Stromal cell of bone marrow (primary cell): ENCODE measurements at places on chromosomes 5 and 9.

DNA sequence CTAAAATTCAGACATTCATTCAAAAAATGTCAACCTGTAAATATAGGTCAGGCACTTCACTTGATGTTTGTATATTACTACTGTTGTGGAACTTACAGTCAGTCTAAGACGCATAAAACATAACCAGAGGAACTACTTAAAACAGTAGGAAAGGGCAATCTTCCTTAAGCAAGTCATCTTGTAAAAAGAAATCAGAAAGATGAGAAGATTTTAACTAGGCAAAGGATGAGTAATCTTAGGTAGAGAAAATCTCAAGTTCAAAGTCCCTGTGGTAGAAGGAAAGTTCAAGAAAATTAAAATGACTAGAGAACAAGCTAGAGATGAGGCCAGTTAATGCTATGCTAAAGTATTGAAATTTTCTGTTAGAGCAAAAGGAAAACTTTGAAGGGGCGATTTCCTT, 152.4 kb downstream of the RAPGEF6 start:
- DNase-seq: no peak

DNA sequence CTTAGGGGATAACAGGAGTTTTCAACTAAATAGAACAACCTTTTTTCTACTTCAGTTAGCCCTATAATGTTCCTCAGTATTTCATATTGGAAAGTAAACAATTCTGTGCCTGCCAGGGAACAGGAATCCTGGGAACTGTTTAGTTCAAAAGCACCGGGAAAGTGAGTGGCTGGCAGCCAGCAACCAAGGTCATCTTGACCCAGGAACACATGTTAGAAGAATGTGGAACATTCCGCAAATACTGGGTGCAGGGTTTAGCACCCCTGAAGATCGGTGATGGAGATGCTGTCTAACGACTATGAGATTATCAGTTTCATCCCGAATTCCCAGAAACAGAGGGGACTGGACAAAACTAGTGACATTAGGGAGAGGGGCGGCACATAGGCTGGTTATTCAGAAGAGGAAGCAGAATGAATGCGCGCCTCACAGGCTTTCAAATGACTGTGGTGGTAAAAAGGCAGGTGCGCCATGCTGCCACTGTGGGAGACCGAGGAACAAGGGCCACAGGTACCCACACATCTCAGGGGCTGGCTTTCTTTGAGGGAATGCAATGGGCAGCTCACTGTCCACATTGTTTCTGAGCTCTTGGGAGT, 51.2 kb downstream of the IPPK start:
- DNase-seq: no peak

- DNase-seq: peak; percentile 91
These were observed 146.3 kb downstream of the SNX18 start for GRCh38 chr5:54663866-54664265.

- no peak for DNase-seq
These were observed 19.4 kb upstream of the RHOBTB3 start for GRCh38 chr5:95711501-95712346.

- DNase-seq: no peak
These were observed 37.6 kb downstream of the ACER2 start for GRCh38 chr9:19446361-19446861.

DNA sequence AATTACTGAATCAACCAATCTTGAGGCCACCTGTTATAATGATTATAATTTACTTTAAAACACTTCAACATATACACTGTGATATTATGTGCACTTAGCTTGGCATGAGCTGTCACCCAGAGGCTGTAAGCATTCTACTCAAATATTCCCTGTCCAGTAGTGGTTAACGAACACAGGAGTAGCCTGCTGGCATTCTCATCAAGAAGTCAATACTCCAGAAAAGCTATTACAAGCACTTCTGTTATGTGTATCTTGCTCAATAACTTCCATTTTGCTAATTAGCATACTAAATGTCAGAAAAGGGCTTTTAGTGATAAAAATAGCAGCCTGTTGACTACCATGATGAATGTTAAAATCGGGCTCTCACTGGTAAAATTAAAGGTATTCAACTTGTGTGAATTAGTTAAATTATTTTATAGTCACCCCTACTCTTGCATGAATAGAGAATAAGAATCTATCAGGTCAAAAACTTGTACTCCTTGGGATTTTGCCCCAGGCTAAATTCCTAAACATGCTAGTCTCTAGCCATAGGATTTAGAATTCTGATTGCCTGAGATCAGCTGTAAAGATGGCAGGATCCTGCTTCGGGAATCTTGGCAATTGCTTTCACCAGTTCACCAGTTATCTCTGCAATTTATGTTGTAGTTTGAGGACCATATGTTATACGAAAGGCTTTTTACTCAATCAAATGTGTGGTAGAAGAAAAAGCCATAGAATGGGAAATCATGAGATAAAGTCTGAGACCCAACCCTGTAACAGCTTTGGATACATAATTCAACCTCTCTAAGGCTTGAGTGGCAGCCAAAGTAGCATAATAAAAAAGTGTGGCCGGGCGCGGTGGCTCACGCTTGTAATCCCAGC, 43.4 kb upstream of the PAM start:
- DNase-seq: no peak

DNA sequence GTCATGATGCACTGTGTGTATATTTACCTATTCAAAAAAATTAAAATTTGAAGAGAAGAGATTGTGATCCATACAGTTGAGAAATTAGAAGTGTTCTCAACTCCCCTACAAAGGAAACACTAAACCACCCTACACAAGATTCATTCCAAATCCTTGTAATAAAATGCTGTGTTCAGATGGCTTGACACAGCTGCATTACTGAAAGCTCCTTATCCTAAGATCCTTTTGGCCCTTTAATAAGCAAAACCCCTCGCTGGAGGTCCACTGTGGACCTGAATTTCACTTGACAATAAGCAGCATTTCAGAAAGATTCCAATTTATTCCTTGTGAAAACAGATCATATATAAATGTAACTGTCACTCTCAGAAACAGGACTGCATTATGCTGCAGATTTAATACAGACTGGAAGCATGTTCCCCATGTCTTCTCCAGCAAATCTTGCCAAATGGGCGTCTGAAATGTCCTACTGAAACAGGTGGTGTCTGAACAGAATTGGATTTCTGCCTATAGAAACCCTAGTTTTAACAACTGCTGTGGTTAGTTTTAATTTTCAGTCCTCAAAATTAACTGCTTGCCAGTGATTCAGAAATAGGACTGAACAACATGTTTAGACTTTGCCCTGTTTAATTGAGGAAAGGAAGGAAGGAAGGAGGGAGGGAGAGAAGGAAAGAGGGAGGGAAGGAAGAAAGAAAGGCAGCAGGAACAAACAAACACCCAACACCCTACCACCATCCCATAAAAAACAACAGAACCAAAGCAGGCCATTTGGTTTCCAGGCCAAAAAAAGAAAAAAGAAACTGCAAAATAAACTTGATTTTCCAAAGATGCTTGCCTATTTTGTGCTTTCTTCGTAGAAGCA, 179.6 kb downstream of the MLLT3 start:
- no peak for DNase-seq

- DNase-seq: peak; percentile 93
These were observed 5.9 kb downstream of the DPYSL3 start for GRCh38 chr5:147504011-147504410.

GRCh38 chr5:79255786-79256557, 20.0 kb downstream of the JMY start:
- no peak for DNase-seq

DNA sequence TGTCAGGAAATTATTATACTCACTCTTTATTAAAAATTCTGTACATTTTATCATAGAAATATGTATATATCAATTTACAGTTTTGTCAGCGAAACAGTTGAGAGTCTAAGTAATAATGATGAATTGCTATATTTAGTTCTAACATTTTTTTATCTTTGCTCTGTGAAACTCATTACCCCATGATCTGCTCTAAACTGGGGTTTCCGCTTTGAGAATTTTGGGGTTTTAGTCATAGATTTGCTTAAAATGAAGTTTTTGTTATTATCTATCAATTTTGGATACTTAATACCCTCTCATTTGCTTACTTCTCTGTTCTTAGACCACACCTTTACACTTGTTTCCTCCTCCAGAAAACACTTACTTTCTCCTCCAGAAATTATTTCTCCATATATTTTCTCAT, 333.8 kb upstream of the MPDZ start:
- no peak for DNase-seq

- DNase-seq: no peak
These were observed 16.3 kb downstream of the NMRK1 start for GRCh38 chr9:75071530-75072122.

GRCh38 chr5:4145511-4145910, 549.9 kb downstream of the IRX1 start:
- no peak for DNase-seq

GRCh38 chr5:124812771-124813358, 66.4 kb upstream of the ZNF608 start:
- DNase-seq: no peak

DNA sequence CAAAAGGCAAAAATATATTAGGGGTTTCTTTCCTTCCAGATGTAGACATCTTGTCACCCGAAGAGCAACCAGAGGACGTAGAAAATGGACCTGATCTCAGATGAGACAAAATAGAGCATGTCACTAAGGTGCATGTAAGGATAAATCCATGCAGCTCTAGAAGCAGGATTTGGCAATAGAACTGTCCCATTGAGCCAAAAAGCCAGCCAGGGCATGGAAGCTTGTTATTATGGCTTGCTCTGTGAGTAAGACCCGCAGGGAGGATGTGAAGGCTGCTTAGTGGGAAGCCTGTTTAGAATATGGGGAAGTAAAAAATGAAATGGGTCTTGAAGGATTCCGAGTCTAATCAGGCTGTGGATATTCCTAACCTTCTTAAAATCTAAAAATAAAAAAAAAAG, 165.6 kb upstream of the MPDZ start:
- peak; percentile 11 for DNase-seq

- DNase-seq: no peak
These were observed 208.0 kb upstream of the ARRDC3 start for GRCh38 chr5:91591076-91591475.

DNA sequence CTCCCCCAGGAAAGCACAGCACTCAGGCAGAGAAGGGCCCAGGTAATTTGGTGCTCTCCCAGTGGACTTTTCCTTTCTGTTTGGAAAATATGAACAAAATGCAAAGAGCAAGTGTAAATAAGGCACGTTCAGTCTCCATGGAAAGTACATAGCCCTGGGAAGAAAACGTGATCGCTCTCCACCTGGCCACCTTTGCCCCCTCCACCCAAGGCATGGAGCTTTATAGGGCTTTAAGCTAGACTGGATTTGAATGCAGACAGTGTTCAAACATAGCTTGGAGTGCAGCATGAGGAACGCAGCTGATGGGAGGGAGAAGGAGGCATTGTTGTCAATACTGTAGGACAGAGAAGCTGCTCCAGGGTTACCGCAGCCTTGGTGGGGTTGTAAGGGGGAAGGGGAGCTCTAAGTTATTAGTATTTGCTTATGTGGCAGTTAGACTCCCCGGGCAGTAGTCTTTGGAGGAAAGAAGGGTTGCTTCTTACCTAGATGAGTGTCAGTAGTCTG, 500.2 kb downstream of the SPOCK1 start:
- DNase-seq: no peak

DNA sequence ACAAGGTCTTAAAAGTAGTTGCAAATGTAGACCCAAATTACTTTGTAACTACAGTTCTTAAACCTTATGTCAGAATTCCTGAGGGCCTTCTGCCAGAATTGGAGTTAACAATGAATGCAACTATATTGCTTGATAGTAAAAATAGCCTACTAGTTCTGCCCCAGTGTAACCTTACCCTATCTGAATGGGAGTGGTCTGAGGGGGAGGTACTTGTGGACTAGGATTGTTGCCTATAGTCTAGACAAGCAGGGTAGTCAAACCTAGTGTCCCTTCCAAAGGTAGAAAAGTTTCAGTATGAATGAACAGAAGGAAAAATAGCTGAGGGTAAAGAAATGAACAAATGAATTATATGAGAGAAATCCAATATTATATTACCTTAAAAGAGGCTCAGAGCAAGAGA, 242.2 kb downstream of the PJA2 start:
- DNase-seq: no peak

DNA sequence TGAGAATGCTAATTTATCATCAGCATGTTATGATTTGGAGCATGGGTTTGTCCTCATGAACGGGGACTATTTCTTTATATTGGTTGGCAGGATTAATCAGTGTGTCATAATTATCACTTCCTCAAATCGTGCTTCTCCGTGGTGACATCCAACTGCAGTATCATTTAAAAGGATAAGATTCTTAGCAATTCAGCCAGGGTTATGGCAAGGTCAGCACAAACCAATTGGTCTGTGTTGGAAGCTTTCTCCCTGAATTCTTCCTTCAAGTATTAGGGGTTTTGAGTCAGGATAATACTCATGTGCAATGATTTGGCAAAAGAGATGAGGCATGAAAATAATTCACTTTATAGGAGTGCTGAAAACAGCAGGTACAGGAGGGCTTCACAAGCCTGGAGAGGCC, 5.5 kb upstream of the CAMLG start:
- DNase-seq: no peak

GRCh38 chr9:124774129-124774978, 2.6 kb upstream of the OLFML2A start:
- peak; percentile 57 for DNase-seq

GRCh38 chr5:116370149-116370548, 204.5 kb downstream of the SEMA6A start:
- DNase-seq: no peak

DNA sequence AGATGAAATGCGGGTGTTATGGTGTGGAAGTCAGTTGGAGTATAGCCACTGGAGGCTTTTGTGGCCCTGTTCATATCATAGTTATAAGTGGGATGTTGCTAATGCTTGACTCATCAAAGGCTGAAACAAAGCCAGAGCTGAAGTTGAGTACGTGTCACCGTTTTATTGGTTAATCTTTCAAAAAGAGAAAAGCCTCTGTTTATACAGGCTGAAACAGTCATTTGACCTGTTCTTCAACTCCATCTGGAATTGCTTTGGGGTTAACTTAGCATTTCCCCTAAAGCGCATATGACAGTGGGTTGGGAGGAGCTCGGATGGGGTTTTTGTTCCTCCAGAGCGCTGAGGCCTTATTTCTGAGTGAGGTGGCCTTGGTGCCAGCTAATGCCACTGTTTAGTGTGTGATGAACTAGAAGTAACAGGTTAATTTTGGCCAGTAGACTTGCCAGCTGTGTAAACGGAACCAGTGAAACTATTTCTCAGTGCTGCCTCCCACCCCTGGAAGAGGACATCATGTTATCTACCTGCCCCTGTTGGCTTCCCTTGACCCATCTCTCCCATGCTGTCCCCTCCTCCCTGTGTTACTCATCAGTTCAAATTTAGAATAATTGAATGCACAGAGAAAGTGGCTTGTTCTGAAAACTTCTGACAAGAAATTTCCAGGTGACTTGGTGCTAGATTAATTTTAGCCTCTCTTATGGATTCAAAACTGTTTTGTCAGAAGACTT, 34.2 kb downstream of the MTAP start:
- DNase-seq: peak; percentile 99

GRCh38 chr5:107541400-107541799, 129.3 kb downstream of the EFNA5 start:
- no peak for DNase-seq
